D341Med (cell line): ENCODE measurements at places on chromosomes 2 and 18.

- no peak for DNase-seq
These were observed 218.8 kb upstream of the ID2 start for GRCh38 chr2:8462899-8463648.

DNA sequence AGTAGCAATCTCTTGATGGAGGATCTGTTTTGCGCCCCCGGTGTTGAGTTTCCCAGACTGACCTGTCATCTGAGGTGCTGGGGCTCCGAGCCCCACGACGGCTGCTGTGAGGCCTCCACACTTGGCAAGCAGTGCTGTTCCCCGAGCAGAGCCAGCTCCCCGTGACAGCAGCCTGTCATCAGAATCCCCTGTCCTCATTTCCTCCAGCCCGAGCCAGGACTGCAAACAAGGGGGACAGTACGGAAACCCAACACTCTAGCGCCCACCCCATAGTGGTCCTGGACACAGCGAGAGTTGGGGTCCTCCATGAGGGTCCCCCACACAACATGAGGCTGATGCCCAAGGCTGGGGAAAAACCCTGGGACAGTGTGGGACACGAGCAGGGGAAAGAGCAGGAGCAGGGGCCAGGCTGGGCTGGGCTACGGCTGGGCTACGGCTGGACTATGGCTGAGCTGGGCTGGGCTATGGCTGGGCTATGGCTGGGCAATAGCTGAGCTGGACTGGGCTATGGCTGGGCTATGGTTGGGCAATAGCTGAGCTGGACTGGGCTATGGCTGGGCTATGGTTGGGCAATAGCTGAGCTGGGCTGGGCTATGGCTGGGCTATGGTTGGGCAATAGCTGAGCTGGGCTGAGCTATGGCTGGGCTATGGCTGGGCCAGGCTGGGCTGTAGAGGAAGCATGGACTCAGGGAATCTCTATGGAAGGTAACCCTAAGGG is 1.5 kb upstream of the KLHL30 start:
- DNase-seq, result no peak

- DNase-seq, result no peak
These were observed 106.4 kb downstream of the ZAP70 start for GRCh38 chr2:97819754-97820153.

GRCh38 chr2:109348671-109349502 is 219.9 kb downstream of the SH3RF3 start:
- DNase-seq, result no peak

DNA sequence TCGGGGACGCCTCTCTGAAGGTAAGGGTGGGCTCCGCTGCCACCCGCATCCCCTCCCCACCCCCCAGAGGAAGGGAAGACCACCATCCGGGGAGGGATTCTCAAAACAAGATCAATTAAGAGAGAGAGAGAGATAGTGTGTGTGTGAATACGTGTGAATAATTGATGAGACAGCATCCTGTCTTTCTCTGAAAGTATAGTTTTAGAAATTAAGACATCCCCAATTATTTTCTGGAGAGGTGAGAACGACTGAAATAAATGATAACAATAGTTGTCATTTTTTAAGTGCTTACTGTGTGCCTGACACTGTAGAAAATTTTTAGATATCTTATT is 751 bp downstream of the IL18R1 start:
- DNase-seq, result no peak

DNA sequence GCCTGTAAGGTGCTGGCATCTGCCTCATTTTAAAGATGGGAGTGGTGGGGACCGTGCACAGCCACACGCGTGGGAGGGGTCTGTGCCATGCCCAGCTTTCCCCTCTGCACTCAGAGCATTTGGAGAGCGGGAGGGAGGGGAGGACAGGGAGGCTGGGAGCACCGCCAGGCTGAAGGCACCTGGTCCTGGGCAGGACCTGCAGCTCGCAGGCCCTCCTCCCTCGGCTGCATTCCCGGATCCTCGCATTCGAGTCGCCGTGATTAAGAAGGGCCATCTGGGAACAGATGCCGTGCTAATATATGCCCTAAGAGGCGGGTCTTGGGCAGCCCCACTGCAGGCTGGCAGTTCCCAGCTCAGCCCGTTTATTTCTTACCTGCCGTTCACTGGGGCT is 84.0 kb downstream of the PTGR3 start:
- DNase-seq, result peak; percentile 43

GRCh38 chr18:13606604-13607254 is 119.6 kb downstream of the FAM210A start:
- DNase-seq, result no peak

- no peak for DNase-seq
These were observed 173.0 kb upstream of the GATA6 start for GRCh38 chr18:21996351-21996826.

- DNase-seq, result no peak
These were observed 98.0 kb downstream of the KCTD18 start for GRCh38 chr2:200411831-200412230.

DNA sequence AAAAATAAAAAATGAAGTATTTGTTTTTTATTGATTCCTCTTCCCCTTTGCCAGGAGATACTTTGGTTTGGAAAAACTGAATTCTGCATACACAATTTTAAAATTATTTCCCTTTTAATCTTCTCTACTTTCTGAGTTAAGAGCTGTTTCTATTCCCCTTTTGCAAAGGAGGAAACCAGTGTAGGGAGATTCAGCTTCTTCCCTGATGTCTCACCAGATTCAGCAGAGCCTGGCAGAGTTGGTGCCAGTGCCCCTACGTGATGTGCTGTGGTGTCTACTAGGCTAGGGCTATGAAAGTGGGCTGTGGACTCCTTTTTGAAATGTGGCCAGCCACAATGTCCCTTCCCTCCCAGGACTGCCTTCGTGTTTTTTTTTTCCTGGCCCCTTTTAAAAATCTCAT is 2.4 kb downstream of the RPE start:
- no peak for DNase-seq

DNA sequence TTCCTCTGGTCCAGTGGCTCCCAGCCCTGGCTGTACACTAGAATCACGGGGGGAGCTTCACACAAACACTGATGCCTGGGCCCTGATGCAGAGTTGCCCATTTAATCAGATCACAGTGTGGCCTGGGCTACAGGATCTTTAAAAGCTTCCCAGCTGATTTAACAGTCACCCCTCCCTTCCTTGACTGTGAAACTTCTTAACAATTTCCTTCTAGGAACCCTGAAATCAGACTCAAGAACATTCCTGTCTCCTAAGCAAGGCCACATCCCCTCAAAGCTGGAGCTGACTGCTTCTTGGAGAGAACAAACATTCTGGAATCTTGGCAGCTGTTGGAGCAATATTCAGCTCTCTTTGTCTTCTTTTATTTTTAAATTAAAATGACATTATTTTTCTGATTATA is 88.7 kb downstream of the ADD2 start:
- DNase-seq, result no peak

- DNase-seq, result no peak
These were observed 159.1 kb downstream of the MEIS1 start for GRCh38 chr2:66594001-66594400.

GRCh38 chr2:134144081-134144596 is 109.7 kb upstream of the MGAT5 start:
- peak; percentile 40 for DNase-seq
